T1000 (cell line): ENCODE measurements at places on chromosomes 11 and 22.

GRCh38 chr11:84922836-84923235 lies 704.3 kb downstream of the DLG2 start:
- no peak for DNase-seq

- no peak for DNase-seq
These were observed 1461.9 kb downstream of the TBC1D22A start for GRCh38 chr22:48224332-48224731.

GRCh38 chr11:130623670-130624668 lies 175.5 kb downstream of the ADAMTS15 start:
- no peak for DNase-seq

DNA sequence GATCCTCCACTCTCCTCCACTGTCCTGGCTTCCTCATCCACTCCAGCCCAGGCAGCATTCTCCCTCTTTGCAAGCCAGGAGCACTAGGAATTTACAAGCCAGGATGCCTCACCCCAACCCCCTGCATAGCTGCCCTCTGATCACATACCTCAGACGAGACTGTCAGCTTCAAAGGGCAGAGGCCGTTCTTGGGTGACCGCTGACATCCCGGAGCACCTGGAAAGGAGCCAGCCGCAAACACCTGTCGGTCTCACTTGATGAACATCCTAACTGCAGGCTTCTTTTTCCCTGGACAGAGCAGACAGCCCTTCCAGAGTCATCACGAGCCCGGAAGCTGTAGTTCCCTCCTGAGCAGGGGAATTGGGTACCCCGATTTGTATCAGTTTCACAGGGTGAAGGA lies 451.3 kb upstream of the B3GAT1 start:
- DNase-seq = no peak

- DNase-seq = no peak
These were observed 2.5 kb downstream of the FAM227A start for GRCh38 chr22:38653741-38654140.

DNA sequence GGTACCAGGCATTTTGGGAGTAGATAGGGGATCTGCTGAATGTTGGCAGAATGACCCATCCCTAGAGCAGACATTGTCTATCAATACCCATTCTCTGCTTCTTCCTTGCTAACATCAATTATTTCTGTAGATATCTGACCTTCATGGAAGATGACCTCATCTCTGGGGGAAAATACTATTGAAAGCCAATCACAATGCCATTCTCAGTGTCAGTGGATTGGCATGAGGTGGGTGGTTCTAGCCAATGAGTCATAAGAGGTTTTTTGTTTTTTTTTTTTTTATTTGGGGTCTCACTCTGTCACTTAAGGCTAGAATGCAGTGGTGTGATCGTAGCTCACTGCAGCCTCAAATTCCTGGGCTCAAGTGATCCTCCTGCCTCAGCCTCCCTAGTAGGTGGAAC lies 42.5 kb downstream of the SNX19 start:
- no peak for DNase-seq

DNA sequence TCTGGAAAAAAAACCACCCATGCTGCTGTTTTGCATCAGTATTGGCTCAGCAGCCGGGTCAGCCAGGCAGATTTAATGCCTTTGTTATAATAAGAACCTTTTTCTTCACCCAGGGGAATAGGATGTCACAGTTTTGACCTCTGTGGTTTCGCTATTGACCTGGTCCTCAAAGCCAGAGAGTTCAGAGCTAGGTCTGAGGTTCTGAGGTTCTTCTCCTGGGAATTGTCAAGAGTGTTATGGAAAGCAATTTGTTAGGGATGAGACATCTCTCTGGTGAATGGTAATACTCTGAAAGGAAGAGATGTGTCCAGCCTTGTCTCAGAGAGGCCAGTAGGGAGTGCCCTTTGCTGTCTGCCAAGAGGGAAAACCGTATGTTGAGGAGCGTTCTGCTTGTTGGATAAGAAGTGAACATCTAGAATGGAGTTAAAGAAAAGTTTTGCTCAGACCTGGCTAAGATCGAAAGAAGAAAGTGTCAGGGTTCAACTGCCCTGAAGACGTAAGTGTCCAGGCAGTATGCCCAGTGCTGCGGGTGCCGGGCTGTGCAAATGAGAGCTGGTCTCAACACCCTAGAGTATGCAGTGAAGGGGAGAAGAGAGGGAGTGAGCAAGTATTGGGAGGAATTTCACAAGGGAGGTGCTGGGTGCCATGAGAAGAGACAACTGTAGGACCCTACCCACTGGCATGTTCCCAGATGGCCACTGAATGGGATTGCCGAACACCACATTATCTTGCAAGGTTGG lies 150.9 kb upstream of the TTC12 start:
- no peak for DNase-seq

- no peak for DNase-seq
These were observed 9.0 kb downstream of the INCENP start for GRCh38 chr11:62132689-62133293.

- DNase-seq = no peak
These were observed 2.1 kb upstream of the KIAA0930 start for GRCh38 chr22:45242778-45243191.

DNA sequence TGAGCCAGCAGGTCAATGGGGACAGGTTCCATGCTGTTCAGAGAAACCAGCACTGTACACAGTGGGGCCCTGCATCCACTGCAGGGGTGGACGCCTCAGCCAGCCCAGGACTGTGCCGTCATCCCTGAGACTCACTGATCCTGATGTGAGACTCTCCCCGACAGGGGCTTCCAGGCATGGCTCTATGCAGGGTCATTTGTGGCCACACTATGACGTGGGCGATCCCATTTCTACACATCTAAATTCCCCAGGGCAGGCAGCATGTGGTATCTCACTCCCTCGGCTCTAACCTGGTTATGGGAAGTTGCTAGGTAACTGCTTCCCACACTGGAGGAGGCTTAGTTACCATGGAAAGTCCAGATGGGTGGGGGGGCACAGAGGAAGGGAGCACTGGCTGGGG lies 14.2 kb upstream of the FAM83F start:
- no peak for DNase-seq

GRCh38 chr22:43171607-43172006 lies 15.3 kb downstream of the TTLL12 start:
- DNase-seq = no peak

DNA sequence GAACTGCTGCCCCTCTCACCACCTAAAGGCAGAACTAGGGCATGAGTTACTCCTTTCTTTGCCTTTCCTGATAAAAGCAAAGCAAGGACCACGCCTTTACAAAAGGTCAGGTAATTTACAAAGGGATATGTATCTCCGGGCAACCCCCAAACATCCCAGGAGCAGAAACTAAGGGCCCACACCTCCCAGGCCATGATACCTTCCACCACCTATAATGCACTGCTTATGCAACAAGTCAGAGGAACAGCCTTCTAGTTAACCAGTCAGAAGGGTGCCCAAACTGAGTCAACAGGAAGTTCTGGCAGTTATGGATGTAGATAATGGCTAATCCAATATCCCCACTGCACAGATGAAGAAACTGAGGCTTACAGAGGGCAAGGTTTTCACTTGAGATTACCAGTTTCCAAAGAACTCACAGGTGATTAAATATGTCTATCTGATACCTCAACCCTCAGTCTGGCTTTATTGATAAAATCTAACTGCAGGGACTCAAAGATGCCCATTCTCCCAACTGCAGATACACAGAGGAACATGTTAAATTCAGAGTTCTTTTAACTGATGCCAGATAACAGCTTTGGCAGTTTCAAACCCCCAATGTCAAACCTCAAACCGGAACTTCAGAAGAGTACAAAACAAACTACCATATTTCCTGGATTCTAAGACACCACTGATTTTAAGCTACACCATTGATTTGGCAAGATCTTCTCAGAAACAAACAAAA lies 16.8 kb upstream of the CASTOR1 start:
- DNase-seq = no peak

DNA sequence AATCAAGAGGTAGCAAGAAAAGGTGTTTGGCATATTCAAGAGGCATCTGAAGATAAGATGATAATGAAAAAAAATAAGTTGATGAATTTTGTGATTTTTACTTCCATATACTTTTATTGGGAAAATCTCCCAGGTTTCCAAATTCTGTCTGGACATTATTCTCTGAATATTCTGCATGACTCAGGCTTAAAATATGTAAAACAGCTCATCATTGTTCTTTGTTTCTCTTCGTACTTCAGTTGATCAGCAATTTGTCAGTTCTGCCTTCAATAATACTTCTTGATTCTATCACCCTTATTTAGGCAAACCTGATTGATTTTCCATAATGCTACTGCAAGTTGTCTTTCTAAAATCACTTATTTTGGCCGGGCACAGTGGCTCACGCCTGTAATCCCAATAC lies 30.2 kb downstream of the GTF2H1 start:
- no peak for DNase-seq

- DNase-seq = no peak
These were observed 22.4 kb upstream of the CHST1 start for GRCh38 chr11:45687836-45688235.

- no peak for DNase-seq
These were observed 430 bp downstream of the DDX6 start for GRCh38 chr11:118790357-118791110.

DNA sequence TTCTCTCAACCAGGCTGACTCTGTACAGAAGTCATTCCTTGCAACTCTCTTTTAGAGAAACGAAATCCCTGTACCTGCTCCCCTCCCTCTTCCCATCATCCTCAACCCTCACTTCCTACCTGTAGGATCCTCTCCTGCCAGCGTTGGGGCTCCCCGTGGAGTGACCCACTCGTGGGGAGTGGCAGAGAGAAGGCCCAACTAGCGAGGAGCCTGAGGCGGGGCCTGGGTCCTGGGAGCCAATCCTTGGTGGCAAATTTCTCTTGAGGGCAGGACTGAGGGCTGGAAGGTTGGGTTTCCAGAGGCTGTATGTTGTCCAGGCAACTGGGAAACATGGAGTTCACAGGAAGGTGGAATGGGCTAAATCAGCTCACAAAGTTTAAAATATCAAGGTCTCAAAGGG lies 10.4 kb downstream of the NHERF4 start:
- no peak for DNase-seq

DNA sequence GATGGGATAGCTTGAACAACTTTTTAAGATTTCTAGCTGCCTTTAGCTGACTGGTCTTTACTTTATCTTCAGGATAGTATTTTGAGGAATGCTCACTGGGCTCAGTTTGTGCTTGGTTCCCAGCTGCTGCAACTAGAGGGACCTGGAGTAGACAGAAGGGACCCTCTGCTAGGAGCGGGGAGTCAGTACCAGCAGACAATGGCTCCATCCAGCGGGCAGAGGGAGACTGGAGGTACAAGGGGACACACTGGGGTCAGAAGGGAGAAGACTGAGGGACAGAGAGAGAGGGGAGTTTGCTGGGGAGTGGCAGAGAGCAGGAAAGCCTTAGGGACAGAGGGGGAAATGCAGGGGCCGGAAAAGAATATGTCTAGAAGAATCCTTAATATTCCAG lies 22.0 kb upstream of the ACER3 start:
- DNase-seq = no peak

DNA sequence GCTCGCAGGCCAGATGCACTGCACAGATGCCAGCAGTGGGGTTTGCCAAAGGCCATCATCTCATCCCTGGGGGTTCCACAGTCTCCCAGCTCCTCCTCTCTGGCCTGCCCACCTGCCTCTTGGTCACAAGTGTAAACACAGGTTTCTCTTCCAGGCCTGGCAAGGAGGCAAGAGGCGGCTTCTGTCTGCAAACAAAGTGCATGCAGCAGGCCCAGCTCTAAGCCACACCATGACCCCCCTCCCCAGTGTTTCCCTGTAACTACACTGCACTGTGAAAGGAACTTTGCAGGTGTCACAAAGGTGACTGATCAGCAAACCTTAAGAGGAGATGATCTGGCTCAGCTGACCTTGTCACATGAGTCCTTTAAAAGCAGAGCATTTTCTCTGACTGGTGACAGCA lies 26.2 kb upstream of the SHISAL1 start:
- DNase-seq = no peak

DNA sequence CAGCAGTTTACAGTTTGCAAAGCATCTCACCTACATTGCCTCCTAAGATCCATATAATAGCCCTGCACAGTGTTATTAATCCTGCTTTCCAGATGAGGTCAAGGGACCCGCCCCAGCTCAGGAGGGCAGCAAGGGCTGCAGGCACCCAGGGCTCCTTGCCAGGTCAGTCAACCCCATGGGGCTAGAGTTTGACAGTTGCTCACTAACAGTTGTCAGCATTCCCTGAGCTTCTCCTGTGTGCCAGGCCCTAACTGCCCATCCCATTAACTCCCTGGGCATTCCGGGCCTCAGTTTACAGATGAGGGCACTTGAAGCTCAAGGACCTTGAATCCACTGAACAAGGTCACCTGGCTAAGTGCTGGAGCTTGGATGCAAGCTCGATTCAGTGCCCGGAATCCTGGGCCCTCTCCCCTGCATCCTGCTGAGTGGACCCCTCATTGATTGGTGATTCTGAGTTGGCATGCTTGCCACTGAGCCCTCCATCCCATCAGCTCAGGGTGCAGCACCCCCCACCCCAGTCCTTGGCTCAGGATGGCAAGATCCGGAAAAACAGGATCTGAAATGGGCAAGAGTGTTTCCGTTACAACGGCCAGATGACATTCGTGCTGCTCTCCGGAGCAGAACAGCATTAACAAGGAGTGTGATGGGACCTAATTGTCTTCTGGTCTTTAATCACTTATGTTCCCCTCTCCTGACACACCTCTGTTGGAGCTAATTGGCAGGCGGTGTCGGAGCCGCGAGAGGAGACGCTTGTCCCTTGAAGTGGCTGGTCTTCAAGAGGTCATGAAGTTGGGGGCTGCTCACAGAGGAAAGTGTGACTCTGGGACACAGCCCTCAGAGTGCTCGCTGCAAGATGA lies 87.4 kb upstream of the SHISAL1 start:
- no peak for DNase-seq

- DNase-seq = no peak
These were observed 93.8 kb upstream of the LRRC55 start for GRCh38 chr11:57087991-57088390.

- no peak for DNase-seq
These were observed 570 bp upstream of the TPCN2 start for GRCh38 chr11:69048031-69048693.

GRCh38 chr22:35204807-35205775 lies 52.2 kb upstream of the HMGXB4 start:
- DNase-seq = no peak

DNA sequence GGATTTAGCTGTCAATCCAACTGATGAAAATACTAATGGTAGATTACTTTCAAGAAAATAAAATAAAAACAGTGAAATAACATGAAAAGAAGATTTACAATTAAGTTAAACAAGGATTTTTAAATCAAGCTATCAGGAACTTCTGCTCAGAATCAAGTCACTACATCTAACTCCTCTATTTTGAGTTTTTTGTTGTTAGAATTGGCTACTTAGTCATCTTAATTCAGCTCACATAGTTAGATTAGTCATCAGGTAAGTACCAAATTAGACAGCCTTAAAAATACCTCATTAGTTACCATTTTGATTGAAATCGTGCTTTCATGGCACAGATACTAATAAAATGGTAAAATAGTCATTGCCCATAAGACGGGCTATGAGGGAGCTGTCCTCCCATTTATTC lies 35.8 kb downstream of the BTG4 start:
- no peak for DNase-seq

- no peak for DNase-seq
These were observed 72.1 kb downstream of the LRRC32 start for GRCh38 chr11:76598426-76598839.

GRCh38 chr22:36999463-36999862 lies 19.8 kb downstream of the TST start:
- DNase-seq = no peak
